CD8-positive, alpha-beta memory T cell (primary cell): ENCODE measurements at places on chromosomes 13 and 19. TPM values are rescaled to one million over a fixed set of nuclear protein-coding genes. Genes with fewer than 3 reads are reported as not detected.

GRCh38 chr13:48562296-48563066, 29.6 kb upstream of the RCBTB2 start:
- peak overlapping the region; percentile 30 for H3K4me3 ChIP-seq
- H3K27me3 ChIP-seq: no peaks in the 10 kb centered on the region
- peaks cover 32% of the 10 kb centered on the region for H3K4me1 ChIP-seq
- peak; percentile 84 for DNase-seq
- no peak overlapping the region for H3K27ac ChIP-seq

GRCh38 chr19:54434112-54434872, 14.7 kb upstream of the LENG8 start:
- no peaks in the 10 kb centered on the region for H3K27me3 ChIP-seq
- DNase-seq: no peak
- no peak overlapping the region for H3K27ac ChIP-seq
- H3K36me3 ChIP-seq: no peaks in the 10 kb centered on the region
- H3K4me3 ChIP-seq: no peak overlapping the region

DNA sequence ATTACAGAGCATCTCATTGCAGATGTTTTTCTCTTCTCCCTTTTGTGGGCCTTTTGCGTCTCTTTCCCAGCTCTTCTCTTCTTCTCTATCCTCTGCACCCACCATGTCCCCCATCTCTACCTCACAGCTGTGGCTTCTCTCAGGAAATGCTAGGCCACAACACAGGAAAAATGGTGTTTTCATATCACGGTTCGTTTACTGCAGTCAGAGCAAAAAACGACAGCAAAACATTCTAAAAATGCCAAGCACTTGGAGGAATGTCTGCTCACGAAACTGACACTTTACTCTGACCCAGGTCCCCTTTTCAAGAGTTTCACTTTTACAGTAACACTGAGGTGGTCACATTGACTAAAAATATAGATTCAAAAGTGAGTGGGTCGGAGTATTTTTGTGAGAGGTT, 152.2 kb downstream of the DCT start:
- no peak overlapping the region for H3K27ac ChIP-seq
- peaks cover 3% of the 10 kb centered on the region for H3K27me3 ChIP-seq
- DNase-seq: peak; percentile 29
- H3K36me3 ChIP-seq: no peaks in the 10 kb centered on the region

DNA sequence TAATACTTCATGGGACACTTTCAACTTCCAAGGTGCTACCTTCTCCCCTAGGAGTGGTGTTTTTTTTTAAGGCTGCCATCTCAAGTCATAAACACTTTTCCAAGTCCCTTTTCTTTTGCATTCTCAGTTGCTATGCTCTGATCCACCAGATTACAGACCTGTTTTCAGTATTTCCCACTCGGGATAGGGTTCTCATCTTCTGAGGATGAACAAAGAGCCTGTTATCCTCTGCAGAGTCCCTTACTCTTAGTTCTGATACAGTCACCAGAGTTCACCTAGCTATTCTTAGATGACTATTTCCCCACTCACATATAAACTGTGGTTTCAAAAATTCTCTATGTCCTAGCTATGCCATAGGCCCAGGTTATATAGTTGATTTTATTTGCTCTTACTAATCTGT, 15.9 kb downstream of the ZDHHC20 start:
- DNase-seq: no peak
- no peaks in the 10 kb centered on the region for H3K27me3 ChIP-seq
- H3K4me1 ChIP-seq: no peaks in the 10 kb centered on the region
- H3K4me3 ChIP-seq: no peak overlapping the region
- no peaks in the 10 kb centered on the region for H3K36me3 ChIP-seq
- H3K27ac ChIP-seq: no peak overlapping the region

GRCh38 chr13:50587115-50587514, 256.4 kb downstream of the DLEU7 start:
- H3K27ac ChIP-seq: no peak overlapping the region
- no peaks in the 10 kb centered on the region for H3K4me1 ChIP-seq
- no peak for DNase-seq
- H3K27me3 ChIP-seq: no peaks in the 10 kb centered on the region

- H3K27ac ChIP-seq: peak within 1 kb of the TSS; percentile 90
- peaks cover 12% of the 10 kb centered on the region for H3K36me3 ChIP-seq
- peak within 1 kb of the TSS; percentile 72 for H3K4me3 ChIP-seq
- DNase-seq: no peak
Observed at GRCh38 chr19:10503002-10503789, at the start of gene KEAP1. Gene KEAP1, minus strand, starts transcription at chr19:10503356. Its CDS starts 3,323 bp downstream, at chr19:10500033.

- H3K27me3 ChIP-seq: no peaks in the 10 kb centered on the region
- peaks cover 13% of the 10 kb centered on the region for H3K36me3 ChIP-seq
- no peak overlapping the region for H3K27ac ChIP-seq
- DNase-seq: no peak
- H3K4me3 ChIP-seq: no peak overlapping the region
Observed at GRCh38 chr19:5974721-5975387, 3.1 kb downstream of the RANBP3 start.

- H3K4me1 ChIP-seq: no peaks in the 10 kb centered on the region
- no peaks in the 10 kb centered on the region for H3K36me3 ChIP-seq
- H3K4me3 ChIP-seq: no peak overlapping the region
- no peak for DNase-seq
Observed at GRCh38 chr19:56810260-56810659, 30.3 kb downstream of the PEG3 start.

DNA sequence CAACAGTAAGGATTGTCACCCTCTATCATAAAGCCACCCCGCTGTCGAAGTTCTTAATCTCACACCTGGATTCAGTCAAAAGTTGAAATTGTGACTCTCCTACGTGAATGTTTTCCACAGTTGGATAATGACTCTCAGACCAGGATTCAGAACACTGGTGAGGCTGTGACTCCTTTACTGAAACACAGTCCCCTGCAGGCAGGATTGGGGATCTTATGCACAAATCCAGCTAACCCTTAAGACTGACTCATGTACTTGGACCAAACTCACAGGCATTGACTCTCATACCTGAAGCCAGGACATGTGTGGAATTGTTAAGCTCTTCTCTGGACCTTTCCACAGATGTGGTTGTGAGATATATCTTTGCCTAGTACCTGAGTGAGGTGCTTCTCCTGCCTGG, 46.8 kb downstream of the ZNF85 start:
- H3K27ac ChIP-seq: no peak overlapping the region
- no peaks in the 10 kb centered on the region for H3K36me3 ChIP-seq
- no peak overlapping the region for H3K4me3 ChIP-seq
- no peak for DNase-seq

- DNase-seq: peak; percentile 49
- H3K27ac ChIP-seq: no peak overlapping the region
- H3K4me3 ChIP-seq: no peak overlapping the region
- no peaks in the 10 kb centered on the region for H3K27me3 ChIP-seq
- no peaks in the 10 kb centered on the region for H3K36me3 ChIP-seq
Observed at GRCh38 chr19:5826531-5827341, 12.8 kb downstream of the FUT6 start.

DNA sequence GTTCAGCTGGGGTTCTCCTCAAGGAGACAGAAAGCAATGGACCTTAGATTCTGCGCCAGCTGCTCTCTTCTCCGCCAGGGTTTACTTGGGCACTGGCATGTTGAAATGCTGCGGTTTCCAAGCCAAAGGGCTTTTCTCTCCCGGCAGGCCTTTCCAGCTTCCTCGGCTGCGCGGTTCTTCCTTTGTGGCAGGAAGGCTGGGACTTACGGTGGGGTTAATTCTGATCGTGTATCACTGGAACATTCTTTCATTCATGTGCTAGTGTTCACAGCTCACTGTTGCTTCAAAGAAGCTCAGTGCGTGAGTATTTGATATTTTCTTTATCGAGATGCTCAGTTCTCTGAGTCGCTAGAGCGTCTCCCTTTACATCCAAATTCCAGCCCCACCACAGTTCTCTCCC, 723.2 kb downstream of the UQCRFS1 start:
- no peak overlapping the region for H3K27ac ChIP-seq
- H3K36me3 ChIP-seq: no peaks in the 10 kb centered on the region
- H3K4me3 ChIP-seq: no peak overlapping the region

- no peaks in the 10 kb centered on the region for H3K27me3 ChIP-seq
- peaks cover 15% of the 10 kb centered on the region for H3K36me3 ChIP-seq
- DNase-seq: peak; percentile 23
- peaks cover 30% of the 10 kb centered on the region for H3K4me1 ChIP-seq
- no peak overlapping the region for H3K4me3 ChIP-seq
- no peak overlapping the region for H3K27ac ChIP-seq
Observed at GRCh38 chr19:10624585-10624984, 768 bp upstream of the SLC44A2 start.

CD22 gene
- 0.09 TPM for total RNA-seq

LENG1 gene
- 6.8 TPM for total RNA-seq

CEACAM20 gene
- total RNA-seq: not detected

RNASEH2A gene
- total RNA-seq: 51.5 TPM
